ENCODE measurements at places on chromosomes 1 and 21.

DNA sequence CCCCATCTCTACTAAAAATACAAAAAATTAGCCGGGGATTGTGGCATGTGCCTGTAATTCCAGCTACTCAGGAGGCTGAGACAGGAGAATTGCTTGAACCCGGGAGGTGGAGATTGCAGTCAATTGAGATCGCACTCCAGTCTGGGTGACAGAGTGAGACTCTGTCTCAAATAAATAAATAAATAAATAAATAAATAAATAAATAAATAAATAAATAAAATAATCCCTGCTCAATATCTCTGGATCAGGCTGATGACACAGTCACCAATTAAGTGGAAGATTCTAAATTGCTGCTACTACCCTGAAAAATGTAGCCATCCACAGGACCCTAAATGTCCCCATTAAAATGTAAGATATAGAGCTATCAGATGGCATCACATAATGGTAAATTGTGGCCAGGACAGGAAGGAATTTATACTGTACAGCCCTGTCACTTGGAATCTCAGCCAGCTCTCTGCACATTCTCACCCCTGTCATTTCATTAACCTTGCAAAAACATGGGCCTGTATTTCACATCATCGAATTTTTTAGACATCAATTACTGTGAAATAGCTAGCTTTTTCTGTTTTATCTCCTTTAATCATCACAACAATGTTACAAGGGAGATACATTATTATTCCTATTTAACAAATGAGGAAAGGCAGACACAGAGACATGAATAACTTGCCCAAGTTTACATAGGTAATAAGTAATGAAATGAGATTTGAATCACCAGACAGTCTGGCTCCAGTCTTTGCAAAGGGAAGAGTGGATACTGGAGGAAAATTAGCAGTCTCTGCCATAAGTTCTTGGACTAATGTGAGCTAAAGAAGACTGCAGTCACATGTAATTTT, 56.7 kb upstream of the NTPCR start:
- DNase-seq: no peak

DNA sequence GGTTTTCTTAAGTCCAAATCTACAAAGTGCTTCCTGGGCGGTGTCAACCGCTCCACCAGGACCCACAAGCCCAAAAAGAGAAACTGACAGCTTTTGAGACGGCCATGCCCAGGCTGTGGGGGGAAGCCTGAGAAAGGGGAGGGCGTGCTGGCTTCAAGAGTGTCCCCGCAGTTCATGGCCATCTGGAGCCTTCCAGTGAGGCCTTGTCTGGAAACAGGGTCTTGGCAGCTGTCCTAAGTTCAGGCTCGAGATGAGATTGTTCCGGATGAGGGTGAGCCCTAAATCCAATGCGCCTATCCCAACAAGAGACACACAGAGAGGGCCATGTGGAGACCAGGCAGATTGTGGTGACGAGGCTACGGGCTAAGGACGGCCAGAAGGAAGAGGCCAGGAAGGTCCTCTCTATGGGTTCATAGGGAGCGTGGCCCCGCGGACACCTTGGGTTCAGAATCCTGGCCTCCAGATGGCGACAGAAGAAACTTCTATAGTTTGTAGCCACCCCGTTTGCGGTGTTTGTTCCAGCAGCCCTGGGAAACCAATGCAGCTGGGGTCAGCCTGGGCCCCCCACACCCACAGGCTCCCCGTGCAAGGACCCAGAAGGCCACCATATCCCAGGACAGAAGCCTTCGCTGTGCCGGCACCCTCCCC, 70.2 kb downstream of the ARHGEF16 start:
- no peak for DNase-seq

DNA sequence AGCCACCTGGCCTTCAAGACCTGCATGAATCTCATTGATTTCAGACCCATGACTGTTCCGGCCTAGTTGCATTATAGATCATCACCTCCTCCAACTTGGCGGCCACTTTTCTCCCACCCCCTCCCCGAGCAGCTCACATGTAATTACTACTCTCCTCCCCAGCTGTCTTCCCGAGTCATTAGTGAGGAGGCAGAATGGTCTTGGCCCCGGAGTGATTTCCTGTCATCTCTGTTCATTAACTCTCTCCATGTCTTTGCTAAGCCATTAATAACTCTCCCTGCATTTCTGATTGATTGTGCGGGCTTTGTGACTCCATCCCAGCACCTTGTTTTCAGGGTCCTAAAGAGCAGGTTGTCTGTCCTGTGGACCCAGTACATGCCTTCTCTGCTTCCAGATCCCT, 75.6 kb upstream of the CNTN2 start:
- no peak for DNase-seq

DNA sequence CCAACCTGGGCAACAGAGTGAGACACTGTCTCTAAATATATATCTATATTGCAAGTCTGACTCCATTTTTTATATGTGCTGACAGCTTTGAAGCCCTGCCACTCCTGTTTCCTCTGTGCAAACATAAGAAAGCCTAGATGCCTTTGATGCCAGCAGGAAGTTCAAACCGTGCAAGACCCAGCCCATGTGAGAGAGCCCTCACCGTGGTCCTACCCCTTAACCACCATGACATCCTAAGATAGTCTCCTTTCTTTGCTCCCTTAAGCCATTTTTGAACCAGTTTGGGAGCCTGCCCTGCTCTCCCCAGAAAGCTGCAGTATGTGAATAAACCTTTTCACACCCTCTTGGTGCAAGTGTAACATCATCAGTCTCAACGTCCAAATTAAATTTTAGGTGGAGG, 3.7 kb upstream of the DIPK1A start:
- DNase-seq: no peak

DNA sequence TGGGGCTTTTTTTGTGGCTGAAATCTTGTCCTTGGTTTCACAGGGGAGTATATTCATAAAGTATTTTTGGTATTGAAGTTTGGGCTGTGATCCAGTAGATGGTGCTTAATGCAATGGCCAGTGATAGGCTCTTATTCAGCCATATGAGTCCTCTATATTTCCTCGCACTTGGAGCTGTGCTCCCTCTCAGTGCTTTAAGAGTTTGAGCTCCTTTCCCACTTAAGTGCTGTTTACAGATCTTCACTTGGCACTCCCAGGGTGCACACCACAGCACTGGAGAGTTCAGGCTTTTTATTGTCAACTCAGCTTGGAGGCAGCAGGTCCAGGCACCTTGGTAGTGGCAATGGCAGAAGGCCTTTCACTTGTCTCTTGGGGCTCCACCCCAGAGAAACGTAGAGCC, 54.9 kb downstream of the DRAM2 start:
- no peak for DNase-seq

GRCh38 chr21:38567335-38567969, 69.2 kb upstream of the ERG start:
- DNase-seq: no peak

- no peak for DNase-seq
These were observed 14.1 kb downstream of the C1orf87 start for GRCh38 chr1:60059468-60059867.

- no peak for DNase-seq
These were observed 102.8 kb upstream of the COL11A1 start for GRCh38 chr1:103211073-103211472.

DNA sequence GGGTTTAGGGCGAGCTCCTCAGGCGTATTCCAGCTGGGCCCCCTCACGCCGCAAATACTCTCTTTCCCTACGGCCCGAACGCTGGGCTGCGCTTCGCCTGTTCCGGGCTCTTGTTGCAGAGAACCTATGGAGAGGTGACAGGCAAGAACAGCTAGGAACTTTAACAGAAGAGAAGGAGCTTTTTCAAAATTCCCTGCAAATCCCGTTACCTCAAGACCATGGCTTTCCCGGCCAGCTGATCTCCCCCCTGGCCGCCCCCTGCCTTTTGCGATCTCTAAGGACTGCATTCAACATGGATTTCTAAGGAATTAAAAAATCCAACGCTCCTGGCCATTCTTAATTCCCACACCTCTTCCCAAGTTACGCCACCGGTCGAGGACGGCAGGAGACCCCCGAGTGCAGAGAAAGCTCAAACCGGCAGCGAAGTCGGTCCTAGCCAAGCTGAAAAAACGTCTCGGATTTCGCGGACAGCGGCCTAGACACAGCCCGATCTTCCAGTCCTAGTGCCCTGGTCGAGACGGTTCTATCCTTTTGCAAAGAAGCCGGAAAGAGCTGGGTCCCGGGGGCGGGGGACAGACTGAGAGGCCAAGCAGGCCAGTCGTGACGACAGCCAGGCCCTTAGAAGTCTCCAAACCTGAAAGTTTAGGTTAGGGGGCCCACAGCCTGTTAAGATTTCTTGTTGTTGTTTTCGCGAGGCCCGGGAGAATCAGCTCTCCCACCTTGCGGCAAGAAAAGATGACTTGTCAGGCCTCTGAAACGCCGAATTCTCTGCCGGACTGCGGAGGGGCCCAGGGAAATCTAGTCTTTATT, 1.1 kb upstream of the TBX15 start:
- DNase-seq: no peak

DNA sequence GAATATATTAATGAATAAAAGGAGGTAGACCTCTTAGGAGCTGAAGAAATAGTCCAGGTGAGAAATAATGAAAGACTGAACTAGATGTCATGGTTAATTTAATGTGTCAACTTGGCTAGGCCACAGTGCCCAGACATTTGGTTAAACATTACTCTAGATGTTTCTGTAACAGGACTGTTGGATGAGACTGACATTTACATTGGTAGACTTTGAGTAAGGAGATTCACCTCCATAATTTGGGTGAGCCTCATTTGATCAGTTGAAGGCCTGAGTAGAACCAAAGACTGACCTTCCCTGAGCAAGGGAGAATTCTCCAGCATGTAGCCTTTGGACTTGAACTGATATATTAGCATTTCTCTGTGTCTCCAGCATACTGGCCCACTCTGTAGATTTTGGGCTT, 49.2 kb upstream of the TACSTD2 start:
- DNase-seq: no peak

- no peak for DNase-seq
These were observed 8.1 kb downstream of the BLACAT1 start for GRCh38 chr1:205447457-205448341.

DNA sequence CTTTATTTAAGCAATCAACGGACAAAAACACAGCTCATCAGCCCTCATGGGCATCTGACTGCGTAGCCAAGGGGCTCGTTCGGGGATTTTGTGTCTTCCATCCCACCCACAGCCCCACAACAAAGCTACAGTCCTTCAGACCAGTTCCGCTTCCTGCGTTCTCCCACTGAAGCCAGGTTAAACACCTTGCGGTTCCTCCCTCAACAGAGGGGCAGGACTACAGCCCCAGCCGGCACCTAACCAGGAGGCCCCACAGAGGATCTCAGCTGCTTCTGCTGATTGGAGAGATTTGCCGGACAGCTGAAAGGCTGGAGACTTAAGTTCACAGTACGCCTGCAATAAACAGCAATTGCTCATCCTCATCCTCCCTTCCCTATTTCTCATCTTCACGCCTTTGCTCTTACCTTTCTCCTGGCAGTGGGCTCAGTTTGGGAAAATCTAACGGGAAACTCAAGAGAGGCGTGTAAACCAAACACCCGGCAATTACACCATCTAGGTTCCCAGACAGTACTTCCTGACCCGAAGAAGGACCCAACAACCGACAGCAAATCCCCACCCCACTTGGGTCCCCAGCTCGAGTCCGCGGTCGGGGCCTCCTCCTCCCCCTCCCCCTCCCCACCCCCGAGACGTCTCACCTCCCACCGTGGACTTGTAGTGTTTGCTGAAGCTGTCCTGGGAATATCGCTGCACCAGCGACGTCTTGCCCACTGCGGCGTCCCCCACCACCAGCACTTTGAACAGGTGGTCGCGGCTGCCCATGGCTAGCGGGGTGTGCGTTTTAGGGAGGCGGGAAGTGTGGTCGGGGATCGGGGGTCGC, 876 bp downstream of the RAB29 start:
- peak; percentile 17 for DNase-seq

GRCh38 chr21:30209601-30210000, 6.3 kb downstream of the CLDN8 start:
- no peak for DNase-seq

DNA sequence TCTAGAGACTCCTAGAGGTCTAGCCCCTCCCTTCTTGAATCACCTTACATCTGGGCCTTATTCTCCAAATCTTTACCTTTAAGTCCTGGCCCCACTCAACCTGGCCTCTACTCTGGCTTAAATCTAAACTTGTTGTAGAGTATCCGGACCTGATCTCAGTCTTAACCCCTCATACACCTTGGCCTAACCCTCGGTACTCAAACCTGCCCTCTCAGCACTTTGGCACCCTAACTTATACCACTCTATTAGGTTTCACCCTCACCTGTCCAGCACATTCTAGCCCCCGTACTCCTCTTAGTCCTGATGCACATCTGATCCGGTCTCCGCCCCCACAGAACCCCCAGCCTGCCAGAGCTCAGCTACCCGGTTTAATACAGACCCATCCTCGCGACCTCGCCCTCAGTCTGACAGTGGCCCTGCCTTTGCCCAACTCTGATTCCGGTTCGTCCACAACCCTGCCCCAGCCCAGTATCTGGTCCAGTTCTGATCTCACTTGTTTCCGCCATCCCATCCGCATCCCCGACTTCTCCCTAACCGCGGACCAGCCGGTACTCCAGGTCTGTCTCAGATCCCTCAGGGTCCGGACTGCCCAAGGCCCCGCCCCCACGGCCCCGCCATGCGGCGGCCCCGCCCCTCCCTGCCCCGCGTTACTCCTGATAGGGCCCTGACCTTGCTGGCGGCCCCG, 1.5 kb downstream of the TRIM62 start:
- peak; percentile 75 for DNase-seq

DNA sequence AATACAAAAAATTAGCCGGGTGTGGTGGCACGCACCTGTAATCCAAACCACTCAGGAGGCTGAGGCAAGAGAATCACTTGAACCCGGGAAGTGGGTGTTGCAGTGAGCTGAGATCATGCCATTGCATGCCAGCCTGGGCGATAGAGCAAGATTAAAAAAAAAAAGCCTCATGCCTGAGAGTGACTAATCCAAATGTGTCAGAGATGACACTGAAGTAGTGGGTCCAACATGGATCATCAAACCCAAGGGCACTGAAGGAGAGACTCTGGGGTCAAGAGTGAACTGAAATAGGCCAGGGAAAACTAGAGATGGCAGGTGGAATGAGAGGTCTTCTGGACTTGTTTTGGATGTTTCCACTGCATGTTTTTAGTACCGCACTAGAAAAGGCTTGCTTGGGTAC, 10.2 kb upstream of the CACHD1 start:
- no peak for DNase-seq

- DNase-seq: no peak
These were observed 10.1 kb upstream of the TFF1 start for GRCh38 chr21:42376338-42376982.

- DNase-seq: no peak
These were observed 178.2 kb downstream of the KCNK2 start for GRCh38 chr1:215260711-215261110.

- no peak for DNase-seq
These were observed 8.2 kb downstream of the THRAP3 start for GRCh38 chr1:36232212-36233095.

Measured in stimulated activated CD4-positive, alpha-beta T cell treated with anti-CD3 and anti-CD28 coated beads, Interleukin-1b, Interleukin-23, amount 100 ng/mL, for 4 hours (primary cell).